Jurkat, Clone E6-1 (cell line): ENCODE measurements at places on chromosomes 5 and 9.

DNA sequence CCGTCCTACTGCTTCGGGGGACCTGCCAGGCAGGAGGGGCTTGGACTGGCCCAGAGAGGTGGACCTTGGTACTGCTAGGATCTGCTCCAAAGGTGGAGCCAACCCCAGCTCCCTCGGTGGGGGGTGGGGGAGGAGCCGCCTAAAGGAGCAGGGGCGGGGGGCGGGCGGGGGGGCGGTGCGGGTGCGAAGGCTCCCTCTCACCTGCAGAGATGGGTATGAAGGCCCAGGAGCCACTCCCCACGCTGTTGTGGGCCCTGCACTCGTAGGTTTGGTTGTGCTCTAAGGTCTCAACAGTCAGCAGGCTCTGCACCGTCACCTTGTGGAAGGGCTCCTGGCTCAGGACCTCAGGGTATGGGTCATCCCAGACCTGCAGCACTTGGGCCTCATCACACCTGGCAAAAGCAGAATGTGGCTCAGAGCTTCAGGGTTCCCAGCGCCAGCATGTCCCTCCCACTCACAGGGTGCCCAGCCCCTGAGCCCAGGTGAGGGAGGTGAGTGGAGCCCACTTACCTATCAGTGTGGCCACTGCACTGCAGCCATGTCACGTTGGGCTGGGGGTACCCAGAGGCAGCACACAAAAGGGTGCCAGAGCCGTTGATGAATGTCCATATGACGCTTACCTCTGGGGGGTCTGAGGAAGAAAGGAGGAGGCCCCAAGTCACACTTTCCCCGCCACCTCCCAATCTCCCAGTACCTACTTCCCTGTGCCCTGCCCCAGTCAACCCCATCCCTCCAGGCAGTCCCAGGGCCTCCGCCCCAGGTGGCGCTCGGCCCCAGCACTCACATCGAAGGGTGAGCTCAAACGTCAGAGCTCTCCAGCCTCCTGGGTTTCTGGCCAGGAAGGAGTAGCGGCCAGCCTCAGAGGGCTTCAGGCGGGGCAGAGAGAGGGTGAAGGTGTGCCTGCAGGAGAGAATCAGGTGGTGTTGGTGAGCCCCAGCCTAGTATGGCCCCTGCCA lies 16.4 kb downstream of the CSF1R start:
- no peak for DNase-seq

- no peak for DNase-seq
These were observed 30.4 kb upstream of the TRIM14 start for GRCh38 chr9:98149422-98149821.

DNA sequence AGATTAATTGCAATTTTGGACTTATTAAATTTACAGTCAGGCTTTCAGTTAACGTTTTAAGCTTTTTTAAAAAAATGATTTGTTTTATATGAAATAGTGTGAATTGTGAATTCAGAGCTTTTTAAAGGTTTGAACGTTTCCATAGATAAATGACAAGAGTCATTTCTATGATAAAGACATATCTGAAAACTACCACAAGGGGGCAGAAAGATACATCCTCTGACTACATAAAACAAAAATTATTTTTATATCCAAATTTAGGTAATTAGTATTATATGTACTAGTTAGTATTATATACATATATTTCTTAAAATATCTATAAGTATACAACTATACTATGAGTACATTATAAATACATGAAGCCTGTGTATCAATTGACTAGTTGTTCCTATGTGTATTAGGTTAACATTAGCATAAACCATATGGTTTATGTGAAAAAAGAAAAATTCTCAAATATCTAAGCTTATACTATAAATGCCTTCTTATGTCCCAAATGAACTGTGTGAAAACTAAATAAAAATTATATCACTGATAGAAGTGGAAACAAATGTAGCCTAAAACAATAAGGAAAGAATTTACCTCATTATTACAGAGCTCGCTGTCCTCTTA lies 155.2 kb downstream of the MEF2C start:
- DNase-seq, result peak; percentile 14

DNA sequence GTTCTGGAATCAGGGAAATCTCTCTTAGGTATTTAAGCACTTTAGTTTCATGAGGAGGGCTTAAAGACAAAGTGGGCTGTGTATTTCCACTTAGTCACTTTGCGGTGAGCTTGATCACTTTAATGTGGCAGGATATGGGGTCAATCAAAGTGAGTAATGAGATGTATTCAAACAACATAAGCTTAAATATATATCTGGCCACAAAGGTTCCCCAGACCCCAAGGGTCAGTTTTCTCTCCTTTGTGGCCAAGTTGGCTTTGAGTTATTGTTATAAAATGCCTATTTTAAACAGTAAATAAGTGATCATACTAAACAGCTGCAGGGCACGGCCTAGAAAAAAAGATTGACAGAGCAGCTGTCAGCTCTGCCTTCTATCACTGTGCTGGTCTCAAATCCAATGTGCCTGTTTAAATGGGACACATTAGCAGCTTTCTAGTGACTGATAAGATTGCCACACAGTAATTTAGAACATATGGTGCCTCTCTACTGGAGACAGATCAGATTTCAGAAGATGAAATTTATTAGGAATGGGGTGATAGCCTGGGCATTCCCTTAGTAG lies 363.9 kb downstream of the AGTPBP1 start:
- peak; percentile 42 for DNase-seq

- DNase-seq, result no peak
These were observed 122.4 kb downstream of the MVB12B start for GRCh38 chr9:126448865-126449577.

GRCh38 chr5:171437286-171437821 lies 17.9 kb downstream of the FGF18 start:
- no peak for DNase-seq

DNA sequence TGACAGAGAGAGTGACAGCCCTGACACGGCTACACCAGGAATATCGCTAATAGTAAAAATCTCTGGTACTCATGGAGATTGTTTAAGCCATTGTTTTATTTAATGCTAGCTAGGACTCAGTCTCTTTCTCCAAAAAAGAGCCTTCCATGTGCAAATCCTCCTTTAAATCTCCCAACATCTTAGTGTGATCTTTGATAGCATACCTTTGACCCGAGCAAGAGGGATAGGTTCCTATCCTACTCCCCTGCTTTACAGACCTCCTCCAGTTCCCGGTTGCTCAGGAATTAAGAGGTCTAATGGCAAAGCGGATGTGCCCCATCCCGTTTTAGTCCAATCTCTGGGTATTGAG lies 663 bp upstream of the FRMD3 start:
- no peak for DNase-seq

DNA sequence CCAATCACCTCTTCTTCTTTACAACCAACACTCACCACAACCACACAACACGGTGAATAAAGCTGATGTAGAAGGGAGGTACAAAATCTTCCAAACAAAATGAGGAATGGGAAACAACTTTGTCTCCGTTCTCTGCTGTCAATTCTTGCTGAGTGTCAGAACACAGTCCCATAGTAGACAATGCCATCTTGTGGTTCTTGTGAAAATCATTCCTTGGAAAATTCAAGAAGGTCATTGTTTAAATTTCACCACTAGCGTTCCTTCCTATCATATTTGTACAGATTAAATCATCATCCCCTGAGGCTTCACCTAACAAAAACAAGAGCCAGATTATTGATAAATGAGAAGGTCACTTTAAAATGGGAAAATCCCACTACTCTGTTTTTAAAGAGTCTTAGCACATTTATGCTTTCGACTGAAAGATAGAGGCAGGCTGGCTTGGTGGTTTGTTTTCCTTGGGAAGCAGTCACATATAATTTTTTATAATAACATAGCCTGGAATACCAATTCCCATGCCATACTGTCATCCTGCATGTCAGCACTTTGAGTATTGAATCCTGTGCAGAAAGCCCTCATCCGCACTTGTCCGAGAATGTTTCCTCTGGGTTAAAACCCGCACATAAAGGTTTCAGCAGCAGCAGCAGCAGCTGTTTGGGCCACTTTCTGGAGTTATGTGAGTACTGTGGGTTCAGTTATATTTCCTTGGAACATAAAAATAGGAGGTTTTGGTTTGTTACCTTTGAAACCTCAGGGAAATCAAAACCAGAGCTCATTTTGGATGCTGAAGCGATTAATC lies 395.0 kb upstream of the SMARCA2 start:
- no peak for DNase-seq

GRCh38 chr9:124480621-124480981 lies 26.6 kb downstream of the NR5A1 start:
- DNase-seq, result peak; percentile 31

- DNase-seq, result no peak
These were observed 53.8 kb upstream of the RXRA start for GRCh38 chr9:134272302-134273023.

- no peak for DNase-seq
These were observed 22.0 kb downstream of the LHX3 start for GRCh38 chr9:136182850-136183422.

DNA sequence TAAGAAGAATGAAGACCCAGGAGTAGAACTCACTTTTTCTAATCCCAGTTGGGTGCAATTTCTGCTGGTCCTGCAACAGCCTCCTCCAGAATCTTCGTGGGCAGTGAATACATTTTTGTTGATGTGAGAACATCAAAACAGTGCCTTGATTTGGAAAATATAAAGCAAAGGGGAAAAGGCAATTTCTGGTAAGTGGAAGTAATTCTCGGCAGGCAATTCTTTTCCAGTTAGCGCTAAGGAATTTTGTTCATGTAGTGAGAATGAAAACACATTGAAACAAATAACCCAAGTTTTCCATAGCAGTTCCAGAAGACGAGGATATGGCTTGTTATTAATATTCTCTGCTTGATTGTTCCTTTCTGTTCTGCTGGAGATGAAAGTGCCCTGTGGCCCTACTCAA lies 178.7 kb downstream of the SPATA31D1 start:
- no peak for DNase-seq

DNA sequence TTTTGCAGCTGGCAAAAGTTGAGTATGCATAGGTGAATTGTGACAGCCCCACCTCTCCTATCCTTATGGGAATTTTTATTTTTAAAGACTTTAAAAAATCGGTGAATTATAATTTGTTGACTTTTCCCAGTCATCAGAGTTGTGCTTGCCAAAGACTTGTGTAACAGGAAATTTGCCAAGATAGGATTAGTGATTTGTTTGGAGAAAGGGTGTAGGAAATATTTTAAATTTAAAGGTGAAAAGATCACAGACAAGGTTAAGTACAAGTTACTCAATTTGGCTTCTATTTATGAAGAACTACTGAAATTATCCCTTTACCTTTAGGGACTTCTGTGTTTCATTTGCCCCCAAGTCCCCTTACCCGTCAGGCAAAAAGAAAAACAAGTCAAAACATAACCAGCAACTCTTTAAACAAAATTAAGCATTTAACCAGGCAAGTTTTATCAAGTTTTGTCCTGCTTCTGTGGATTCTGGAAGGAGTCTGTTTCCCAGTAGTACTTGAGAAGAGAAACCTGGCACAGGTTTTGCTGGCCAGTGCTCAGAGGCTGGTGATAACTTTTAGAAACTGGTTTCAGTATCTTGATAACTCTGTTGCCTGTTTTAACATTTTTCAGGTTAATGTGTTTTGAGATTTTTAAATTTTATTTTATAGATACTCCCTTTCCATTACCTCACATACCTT lies 285.4 kb downstream of the MAST4 start:
- no peak for DNase-seq

DNA sequence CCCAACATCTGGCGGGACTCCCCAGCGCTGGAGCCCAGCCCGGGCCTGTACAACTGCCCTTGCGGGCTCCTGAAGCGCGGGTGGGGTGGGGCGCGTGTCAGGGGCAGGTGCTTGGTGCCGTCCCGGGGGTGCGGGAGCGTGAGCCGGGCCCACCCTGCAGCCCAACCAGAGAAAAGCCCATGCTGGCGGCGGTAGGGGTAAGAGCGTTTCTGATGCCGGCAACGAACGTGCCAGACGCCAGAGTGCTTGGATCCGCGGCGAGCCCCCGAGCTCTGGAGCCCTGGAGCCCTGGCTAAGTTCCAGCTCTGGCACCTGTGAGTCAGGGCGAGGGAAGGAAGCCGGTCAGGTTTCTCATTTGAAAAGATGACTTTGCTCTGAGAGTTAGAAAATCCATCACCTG lies 58.0 kb downstream of the ZNF510 start:
- no peak for DNase-seq

DNA sequence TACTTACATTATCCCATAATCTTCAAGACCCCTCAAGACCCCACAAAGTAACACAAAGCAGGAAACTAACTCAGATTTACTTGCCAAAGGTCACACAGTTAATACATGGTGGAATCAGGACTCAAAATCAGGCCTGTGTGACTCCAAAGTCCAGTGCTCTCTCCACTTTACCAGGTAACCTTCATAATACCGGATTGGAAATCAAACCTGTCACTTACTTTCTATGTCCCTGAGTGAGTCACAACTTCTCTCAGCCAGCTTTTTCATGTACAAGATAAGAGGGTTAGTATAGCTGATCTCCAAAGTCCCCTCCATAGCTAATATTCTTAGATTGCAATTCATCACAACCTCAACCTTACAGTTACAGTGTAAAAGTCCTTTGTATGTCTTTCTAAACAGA lies 17.1 kb downstream of the STRBP start:
- no peak for DNase-seq

DNA sequence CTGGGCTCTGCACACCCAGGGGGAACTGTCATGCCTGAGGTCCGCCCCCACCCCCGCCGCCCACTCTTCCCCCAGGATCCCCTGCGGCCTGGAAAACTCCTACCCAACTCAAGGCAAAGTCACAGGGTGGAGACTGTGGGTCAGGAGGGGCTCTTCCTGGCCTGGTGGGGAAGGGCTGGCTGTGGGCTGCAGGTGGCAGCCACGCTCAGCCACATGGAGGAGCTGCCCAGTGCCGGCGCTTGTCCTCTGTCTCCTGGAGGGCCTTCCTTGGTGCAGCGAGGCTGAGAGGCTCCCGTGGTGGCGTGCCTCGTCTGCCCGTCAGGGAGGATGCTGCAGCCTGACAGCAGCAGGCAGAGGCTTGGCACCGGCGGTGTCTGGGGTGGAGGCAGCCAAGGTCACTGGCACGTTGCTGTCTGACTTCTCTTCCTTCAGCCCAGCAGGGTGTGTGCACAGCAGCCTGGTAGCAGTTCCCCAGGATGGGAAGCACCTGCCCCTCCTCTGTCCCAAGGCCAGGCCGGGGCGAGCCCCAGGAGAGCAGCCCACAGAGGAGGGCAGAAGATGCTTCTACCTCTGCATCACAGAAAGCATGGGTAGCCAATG lies 78.1 kb downstream of the ADAMTS2 start:
- DNase-seq, result no peak
